ENCODE measurements at places on chromosomes 2 and 18.

DNA sequence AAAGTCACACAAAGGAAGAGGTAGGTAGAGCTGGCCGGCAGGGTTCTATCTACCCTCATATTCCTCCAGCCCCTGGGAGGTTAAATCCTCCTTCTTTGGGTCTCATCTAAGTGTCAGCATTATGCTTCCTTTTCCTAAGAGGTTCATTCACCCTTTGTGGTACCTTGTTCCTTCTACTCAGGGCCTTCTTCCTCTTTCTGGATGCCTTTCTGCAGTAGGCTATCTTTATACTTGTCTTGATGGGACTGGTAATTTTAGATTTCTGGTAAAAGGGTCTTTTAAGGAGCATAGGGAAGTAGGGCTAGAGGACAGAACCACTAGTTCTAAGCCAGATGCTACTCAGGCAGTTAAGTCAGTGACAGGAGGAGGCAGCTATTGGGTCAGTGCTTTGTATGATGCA, 13.7 kb upstream of the TNP1 start:
- no peak for DNase-seq

DNA sequence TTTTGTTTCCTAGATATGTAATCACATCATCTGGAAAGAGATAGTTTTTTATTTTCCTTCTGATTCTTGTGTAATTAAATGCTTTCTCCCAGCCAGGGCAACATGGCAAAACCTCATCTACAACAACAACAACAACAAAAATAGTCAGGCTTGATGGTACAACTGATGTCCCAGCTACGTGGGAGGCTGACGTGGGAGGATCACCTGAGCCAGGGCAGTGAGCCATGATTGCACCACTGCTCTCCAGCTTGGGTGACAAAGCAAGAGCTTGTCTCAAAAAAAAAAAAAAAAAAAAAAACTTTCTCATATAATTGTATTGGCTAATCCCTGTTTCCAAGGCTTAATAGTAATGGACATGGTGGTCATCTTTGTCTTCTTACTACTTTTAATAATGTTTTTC, 26.4 kb upstream of the PGAP1 start:
- DNase-seq: no peak

DNA sequence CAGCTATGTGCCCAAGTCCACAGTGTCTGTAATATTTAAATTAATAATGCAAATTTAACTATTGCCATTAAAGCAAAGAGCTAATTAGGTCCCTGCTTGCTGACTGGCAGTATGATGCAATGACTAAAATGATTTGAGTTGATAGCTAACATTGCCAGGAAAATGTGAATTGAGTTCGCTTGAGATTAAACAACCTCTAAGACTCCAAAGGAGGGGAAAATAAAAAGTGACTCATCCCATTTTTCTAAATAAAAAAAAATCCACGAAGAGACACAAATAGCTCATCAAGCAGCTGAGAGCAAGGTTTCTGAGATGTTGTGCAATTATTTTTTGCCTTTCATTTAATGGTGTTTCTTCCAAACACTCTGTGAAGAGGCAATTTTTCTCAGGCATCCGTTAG, 413.0 kb downstream of the MTX2 start:
- DNase-seq: no peak

DNA sequence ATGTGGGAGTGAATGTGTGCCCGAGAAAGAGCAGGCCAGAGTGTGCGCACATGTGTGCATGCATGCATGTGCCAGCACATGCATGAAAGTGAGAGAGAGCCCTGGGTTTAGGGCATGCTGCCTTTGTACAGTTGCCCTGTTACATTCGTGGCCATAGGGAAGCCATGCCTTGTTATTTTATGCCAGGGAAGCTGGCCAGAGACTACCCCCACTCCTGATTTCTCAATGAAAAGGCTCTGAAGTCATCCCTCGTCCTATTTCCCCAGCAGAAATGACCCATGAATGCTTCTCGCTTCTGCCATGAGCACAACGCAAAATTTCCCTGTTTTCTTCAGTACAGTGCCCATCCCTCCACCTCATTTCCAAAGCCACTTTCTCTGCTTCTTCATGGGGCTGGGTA, 143.0 kb downstream of the CELF4 start:
- no peak for DNase-seq

DNA sequence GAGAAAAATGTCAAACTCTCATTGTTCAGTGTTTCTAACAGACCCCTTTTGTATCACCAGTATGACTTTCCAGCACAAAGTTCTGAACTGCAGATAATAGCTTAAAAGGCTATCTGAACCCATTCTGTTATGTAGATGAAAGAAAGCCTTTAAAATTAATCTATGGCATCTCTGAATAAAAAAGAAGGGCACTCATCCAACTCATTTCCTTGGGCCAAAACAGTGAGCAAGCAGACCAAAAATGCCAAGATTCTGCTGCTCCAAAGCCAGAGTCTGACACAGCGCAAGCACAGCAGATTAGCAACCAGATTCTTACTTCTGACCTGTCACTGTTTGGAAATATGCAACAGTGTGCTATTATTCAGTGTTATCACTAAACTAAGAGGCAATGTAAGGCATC, 22.6 kb upstream of the ITGA6 start:
- DNase-seq: no peak

All from activated T-helper 2 cell treated with anti-CD3 and anti-CD28 coated beads, Interferon-gamma antibody, Interleukin-2, Interleukin-4, amounts not matched to agents 10 μg/mL and 5 μg/mL and 100 μg/mL, durations not matched to agents 14 hours and 24 hours and 36 hours (primary cell).